Astrocyte of the spinal cord (primary cell): ENCODE measurements at places on chromosomes 13 and 19.

GRCh38 chr19:30469774-30470173 lies 97.6 kb downstream of the ZNF536 start:
- no peak for DNase-seq

- DNase-seq: no peak
These were observed 14.8 kb upstream of the FCER2 start for GRCh38 chr19:7716762-7717161.

GRCh38 chr13:43766725-43767124 lies 20.0 kb downstream of the ENOX1 start:
- DNase-seq: no peak

DNA sequence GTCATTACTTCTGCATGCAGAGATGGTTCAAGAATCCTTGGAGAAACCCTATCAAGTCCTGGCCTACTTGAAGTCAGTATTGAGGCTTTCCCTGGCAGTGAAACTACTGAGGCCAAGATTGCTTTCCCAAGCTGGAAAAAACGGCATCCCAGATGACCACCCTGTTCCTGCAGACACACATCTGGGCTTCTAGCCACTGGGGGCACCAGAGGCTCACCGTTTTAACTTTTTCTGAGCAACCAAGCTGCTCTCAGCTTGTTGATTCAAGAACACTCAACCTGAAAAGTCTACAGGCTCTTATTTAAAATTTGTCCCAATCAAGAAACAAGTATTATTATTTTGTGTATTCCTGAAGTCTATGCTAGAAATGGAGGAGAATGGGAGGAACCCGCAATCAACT lies 66.6 kb downstream of the SPRYD7 start:
- DNase-seq: peak; percentile 22

DNA sequence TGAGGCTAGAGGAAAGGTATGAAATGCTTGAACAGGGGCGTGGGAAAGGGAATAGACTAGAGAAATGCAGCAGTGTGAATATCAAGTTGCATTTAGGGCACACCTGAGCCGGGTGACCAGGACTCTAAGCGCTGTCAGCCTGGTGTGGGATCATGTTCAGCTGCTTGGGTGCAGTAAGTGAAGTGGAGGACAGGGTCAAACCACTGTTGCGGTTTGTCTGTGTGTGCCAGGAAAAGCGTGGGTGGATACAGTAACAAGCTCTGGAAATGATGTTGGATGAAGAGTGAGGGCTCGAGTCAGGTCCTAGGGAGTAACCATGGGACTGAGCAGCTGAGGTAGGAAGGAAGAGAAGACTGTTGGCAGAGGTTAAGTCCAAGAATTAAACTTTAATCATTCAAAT lies 15.8 kb downstream of the DGKH start:
- peak; percentile 79 for DNase-seq
